ENCODE measurements at places on chromosomes 6 and 20.

DNA sequence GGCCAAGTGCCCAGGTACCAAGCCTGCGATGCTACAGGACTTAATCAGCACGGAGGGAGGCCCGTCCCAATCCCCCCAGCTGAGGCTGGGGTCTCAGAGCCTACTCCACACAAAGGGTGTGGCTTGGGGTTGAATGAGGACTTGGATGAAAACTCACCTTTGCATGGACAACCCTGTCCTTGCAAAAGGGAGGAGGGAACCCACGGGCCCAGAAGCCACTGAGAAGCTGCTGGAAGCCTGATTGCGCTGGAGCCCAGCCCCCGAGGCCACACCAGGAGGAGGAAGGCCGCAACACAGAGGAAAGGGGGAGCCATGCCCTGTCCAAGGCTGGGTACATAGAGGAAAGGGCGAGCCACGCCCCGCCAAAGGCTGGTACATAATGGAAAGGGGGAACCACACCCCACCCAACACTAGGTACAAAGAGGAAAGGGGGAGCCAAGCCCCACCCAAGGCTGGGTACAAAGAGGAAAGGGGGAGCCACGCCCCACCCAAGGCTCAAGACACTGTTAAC lies 158.8 kb downstream of the DLL1 start:
- no peak for DNase-seq

GRCh38 chr6:118535176-118535844 lies 12.8 kb upstream of the PLN start:
- no peak for DNase-seq

- peak; percentile 61 for DNase-seq
Observed at GRCh38 chr6:113856625-113857555, at the start of gene MARCKS. Gene MARCKS (plus strand): TSS chr6:113857345. CDS start chr6:113857746, 401 bp downstream.

DNA sequence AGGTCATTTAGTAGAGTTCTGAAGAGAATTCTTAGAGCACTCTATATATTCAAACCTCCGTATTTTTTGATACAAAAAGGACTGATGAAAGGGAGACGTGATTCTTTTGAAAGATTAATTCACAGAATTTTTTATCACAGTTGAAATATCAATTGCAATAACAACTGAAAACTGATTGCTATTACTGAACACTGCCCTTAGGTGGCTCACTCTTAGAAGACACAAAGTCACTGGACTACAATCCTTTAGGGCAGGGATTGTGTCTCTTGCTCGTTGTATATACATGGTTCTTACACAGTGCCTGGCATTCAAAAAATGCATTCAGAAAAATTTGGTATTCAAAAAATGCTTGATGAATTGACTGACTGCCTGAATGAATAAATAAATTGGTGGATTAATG lies 17.1 kb upstream of the CALHM6 start:
- peak; percentile 45 for DNase-seq

DNA sequence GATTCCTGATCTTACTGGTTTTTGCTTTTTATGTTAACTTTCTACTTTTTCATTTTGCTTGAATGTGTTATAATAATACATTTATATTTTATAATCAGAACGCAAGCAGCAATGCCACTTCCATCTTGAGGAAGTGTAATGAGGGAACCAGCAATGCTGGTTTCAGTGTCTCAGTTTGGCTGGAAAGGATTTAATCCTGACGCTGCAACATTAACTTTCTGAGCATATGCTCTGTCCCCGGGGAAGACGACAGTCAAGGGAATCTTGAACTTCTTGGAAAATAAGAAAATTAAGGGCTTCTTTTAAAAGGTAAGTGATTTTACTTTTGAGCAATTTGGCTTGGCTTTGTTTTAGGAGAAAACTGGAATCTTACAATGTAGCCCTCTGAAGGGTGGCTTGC lies 205.5 kb upstream of the AGPAT4 start:
- no peak for DNase-seq

DNA sequence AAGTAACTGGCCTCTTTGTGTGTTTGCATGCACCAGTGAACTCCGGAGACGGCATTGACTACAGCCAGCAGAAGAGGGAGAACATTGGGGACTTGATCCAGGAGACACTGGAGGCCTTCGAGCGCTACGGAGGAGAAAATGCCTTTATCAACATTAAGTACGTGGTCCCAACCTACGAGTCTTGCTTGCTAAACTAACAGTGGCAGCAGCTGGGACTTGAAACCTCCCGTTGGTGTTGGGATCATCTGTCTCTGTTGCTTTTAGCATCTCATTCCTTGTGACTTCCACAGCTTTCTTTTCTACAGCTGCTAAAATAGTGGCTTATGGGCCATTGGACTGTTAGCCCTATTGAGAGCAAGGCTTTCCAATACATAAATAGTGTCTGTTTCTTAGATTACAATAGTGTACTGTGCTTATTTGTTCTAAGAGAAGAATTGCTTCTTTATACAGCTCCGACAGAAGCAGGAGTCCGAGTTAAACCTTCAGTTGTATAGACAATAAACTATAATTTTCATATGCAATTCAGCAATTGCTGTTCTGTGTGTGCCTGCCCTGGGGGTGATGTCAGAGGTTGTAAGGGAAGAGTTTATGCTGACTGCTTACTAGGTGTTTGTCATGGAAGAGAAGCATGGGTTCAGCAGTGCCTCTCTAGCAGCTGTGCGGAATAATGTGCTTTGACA lies 99.6 kb upstream of the QKI start:
- no peak for DNase-seq

- no peak for DNase-seq
Observed at GRCh38 chr6:130893277-130893676, 66.1 kb downstream of the SMLR1 start.

- DNase-seq = no peak
Observed at GRCh38 chr6:1131285-1132079, 180.4 kb upstream of the FOXQ1 start.

DNA sequence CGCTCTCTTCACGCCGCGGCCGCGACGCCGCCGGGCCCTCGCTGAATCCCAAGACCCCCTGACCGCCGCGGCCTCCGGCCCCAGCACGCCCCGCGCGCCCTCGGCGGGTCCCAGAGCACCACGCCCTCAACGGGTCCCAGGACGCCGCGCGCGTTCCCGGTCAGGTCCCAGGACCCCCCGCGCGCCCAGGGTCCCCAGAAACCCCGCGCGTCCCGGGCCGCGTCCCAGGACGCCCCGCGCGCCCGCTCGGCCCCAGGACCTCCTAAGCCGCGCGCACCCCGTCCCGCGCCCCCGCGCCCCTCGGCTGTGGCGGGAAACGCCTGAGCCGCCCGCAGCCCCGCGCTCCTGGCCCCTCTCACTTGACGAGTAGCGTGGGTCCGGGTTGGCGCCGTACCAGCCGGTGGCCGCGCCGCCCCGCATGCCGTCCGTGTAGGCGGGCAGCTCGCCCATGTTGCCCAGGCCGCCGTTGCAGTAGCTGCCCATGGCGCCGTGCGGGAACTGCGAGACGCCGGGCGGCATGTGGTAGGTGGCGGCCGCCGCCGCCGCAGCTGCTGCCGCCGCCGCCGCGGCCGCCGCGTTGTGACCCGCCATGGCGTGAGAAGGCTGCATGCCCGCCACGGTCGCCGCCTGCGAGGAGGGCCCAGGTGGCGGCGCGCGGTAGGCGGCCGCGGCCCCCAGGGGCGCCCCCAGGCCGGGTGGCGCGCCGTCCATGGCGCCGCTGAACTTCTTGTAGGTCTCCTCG lies 556 bp downstream of the NKX2-4 start:
- DNase-seq = peak; percentile 21

- no peak for DNase-seq
Observed at GRCh38 chr20:20353576-20353975, 14.3 kb upstream of the INSM1 start.

- peak; percentile 94 for DNase-seq
Observed at GRCh38 chr20:39876976-39877635, 811.9 kb downstream of the MAFB start.

GRCh38 chr6:4295058-4295782 lies 159.8 kb upstream of the ECI2 start:
- no peak for DNase-seq

Data from NCI-H510A treated with DMSO at 0.1 percent for 48 hours (cell line).